Kidney (tissue), 22 donors: ENCODE measurements at places on chromosomes 16 and 17.
A peak's percentile ranks its signal among the peaks of the same experiment; 100 is the strongest.

GRCh38 chr17:35129154-35129972, 7.9 kb downstream of the FNDC8 start:
- DNase-seq: no peak

DNA sequence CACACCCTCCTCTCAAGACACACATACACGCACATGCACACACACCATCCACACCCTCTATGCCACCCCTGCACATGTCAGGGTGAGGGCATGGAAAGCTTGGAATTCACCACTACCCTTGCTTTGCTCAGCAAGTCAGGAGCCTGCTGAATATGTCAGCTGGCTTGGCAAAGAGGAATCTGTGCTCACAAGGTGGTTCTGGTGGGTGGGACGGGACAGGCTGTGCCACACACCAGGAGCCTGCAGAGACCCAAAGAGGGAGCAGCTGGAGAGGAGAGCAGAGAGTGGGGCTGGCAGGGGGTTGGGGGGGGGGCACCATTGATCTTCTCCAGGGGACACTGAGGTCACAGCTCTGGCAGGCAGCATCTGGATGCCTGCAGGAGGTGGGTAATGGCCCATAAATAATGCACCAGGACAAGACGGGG, 48.7 kb upstream of the NDRG4 start:
- peak; percentile 26 for DNase-seq

DNA sequence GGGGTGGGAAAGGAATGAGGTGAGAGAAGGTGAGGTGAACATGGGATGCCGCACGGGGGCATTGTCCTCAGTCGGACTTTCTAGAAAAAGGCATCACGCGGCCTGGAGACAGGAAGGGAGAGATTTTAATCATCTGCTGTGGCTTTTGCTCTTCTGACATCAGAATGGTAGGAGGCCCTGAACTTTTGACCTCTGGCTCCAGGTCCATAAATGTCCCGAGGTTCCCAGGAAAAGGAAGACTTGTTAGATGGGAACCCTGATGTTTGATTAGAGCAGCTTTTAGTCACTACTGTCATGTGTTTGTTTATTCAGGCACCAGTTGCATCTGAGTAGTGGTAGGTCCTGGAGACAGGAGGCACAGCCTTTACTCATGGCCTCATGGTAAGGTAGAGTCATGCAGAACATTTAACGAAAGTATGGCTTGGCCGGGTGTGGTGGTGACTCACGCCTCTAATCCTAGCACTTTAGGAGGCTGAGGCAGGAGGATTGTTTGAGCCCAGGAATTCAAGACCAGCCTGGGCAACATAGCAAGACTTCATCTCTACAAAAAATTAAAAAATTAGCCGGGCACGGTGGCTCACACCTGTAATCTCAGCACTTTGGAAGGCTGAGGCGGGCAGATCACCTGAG, 203.1 kb downstream of the MSI2 start:
- DNase-seq: no peak

GRCh38 chr16:78323315-78323714, 223.9 kb downstream of the WWOX start:
- DNase-seq: no peak

GRCh38 chr17:57354673-57355072, 98.3 kb downstream of the MSI2 start:
- no peak for DNase-seq

- no peak for DNase-seq
Measured at GRCh38 chr16:58744497-58744896, 10.4 kb upstream of the GOT2 start.

DNA sequence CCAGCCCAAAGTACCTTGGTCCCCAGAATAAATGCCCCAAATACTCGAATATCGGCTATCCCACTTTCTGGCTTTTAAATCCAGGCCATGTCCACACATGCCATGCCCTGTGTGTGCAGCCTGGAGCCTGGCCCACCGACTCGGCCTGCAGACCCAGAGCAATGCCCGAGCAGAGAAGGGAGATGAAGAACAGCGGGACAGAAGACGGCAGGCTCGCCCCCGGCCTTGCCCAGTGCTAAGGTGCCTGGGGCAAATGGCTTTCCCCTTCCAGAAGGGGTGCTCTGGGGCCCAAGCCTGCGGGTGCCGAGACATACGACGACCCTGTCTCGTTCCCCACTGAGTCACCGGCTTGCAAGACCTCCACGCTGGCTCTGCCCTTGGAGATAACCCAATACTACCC, 8.0 kb downstream of the CLUH start:
- DNase-seq: peak; percentile 49

- no peak for DNase-seq
Measured at GRCh38 chr17:76897023-76897422, 28.8 kb downstream of the MGAT5B start.

GRCh38 chr17:40402668-40403067, 15.0 kb downstream of the TOP2A start:
- DNase-seq: no peak
